Regular cardiac myocyte (primary cell): ENCODE measurements at places on chromosomes 3 and 15. TPM values are rescaled to one million over a fixed set of nuclear protein-coding genes. Genes with fewer than 3 reads are reported as not detected.

Gene CD200
- 24.7 and 25.1 TPM in 2 replicates for total RNA-seq

Gene ATG3
- 92.7 and 143 TPM in 2 replicates for total RNA-seq

Gene SLC27A2
- under 0.01 and 2.3 TPM in 2 replicates for total RNA-seq

Gene EEFSEC
- total RNA-seq: 3.4 and 9.6 TPM in 2 replicates

Gene SLC9A9
- 2.7 and 6.5 TPM in 2 replicates for total RNA-seq

Gene NANOGP8
- total RNA-seq: not detected in 2 replicates

Gene CEP19
- total RNA-seq: 3.3 and 5.1 TPM in 2 replicates

Gene TMEM207
- not detected in 2 replicates for total RNA-seq
